ENCODE measurements at places on chromosomes 11 and 22. TPM values are rescaled to one million over a fixed set of nuclear protein-coding genes. Genes with fewer than 3 reads are reported as not detected.

DNA sequence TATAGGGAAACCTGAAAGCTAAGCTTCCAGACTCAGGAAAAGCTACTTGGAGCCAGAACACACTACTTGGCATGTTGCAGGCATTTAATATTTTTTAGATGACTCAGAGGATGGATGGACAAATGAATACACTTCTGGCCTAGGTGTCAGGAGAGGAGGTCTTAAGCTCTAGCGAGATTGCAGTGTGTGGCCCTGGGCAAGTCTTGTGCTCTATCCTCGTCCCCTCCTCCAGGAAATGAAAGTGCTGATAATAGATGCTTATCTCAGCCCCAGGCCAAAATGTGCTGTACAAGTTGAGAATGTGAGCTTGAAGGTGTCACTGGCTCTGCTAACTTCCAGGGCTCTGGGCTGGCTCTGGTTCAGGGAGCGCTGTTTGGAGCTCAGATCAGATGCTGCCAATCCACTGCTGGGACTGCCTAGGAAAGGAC lies 136.3 kb downstream of the PKNOX2 start:
- no peak overlapping the region for H3K27ac ChIP-seq
- H3K4me3 ChIP-seq: no peak overlapping the region
- DNase-seq: no peak
- no peaks in the 10 kb centered on the region for H3K27me3 ChIP-seq
- no peaks in the 10 kb centered on the region for H3K36me3 ChIP-seq

GRCh38 chr11:6652182-6652581 lies 3.4 kb downstream of the DCHS1 start:
- no peak overlapping the region for H3K27ac ChIP-seq
- no peak overlapping the region for H3K4me3 ChIP-seq
- no peak for DNase-seq
- H3K36me3 ChIP-seq: no peaks in the 10 kb centered on the region
- peaks cover 24% of the 10 kb centered on the region for H3K4me1 ChIP-seq
- H3K27me3 ChIP-seq: no peaks in the 10 kb centered on the region

GRCh38 chr11:76803811-76804600 lies 20.9 kb downstream of the TSKU start:
- DNase-seq: no peak
- H3K27ac ChIP-seq: peak overlapping the region; percentile 84
- H3K4me1 ChIP-seq: peaks cover 88% of the 10 kb centered on the region
- H3K4me3 ChIP-seq: no peak overlapping the region
- no peaks in the 10 kb centered on the region for H3K27me3 ChIP-seq

DNA sequence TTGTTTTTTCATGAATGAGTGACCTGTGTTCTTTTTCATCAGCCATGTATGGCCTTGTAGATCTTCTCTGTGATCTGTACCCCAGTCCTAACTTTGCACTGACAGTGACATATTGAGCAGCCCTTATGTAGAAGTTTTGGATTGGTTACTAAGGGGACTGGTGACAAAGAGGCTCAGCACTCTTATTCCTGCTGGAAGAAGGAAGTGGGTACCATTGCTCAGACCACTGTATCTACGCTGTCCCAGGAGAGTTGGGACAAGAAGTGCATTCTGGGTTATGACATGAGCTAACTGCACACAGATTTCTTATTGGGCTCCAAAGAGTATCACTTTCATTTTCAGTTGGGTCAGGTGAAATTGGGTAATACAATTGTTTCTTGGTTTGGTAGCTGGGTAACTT lies 107.8 kb upstream of the RASSF10 start:
- no peaks in the 10 kb centered on the region for H3K36me3 ChIP-seq
- no peak overlapping the region for H3K27ac ChIP-seq
- no peak for DNase-seq
- H3K4me1 ChIP-seq: peaks cover 9% of the 10 kb centered on the region
- H3K4me3 ChIP-seq: no peak overlapping the region
- H3K27me3 ChIP-seq: no peaks in the 10 kb centered on the region

BRSK2 gene
- 3.9 TPM for total RNA-seq

Data from vagina (tissue), 2 donors.